ENCODE measurements at places on chromosomes 2 and 18. TPM values are rescaled to one million over a fixed set of nuclear protein-coding genes. Genes with fewer than 3 reads are reported as not detected.

DNA sequence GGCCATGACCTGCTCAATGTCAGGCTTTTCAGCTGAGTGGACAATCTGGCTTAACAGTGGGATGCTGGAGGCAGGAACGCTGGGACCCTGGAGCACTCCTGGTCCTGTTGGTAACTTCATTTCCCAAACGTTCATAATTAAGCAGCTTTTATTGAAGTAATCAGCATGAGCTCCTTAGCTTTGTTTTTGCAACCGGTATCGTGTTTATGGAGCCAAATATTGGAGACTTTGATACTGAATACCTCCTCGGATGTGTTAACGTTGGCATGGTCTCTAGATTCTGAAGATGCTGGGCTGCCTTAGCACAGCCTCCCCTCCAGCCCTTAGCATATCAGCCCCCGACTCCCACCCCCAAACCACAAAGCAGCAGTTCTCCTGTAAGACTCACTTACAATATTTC lies 60.7 kb downstream of the OSR1 start:
- H3K36me3 ChIP-seq: no peaks in the 10 kb centered on the region
- no peak for DNase-seq
- H3K4me3 ChIP-seq: no peak overlapping the region
- H3K4me1 ChIP-seq: peaks cover 8% of the 10 kb centered on the region
- no peaks in the 10 kb centered on the region for H3K27me3 ChIP-seq

- H3K27me3 ChIP-seq: no peaks in the 10 kb centered on the region
- no peak for DNase-seq
- H3K4me1 ChIP-seq: no peaks in the 10 kb centered on the region
- no peaks in the 10 kb centered on the region for H3K36me3 ChIP-seq
- no peak overlapping the region for H3K27ac ChIP-seq
- no peak overlapping the region for H3K4me3 ChIP-seq
These were observed 78.2 kb downstream of the RFTN2 start for GRCh38 chr2:197597166-197597565.

- no peaks in the 10 kb centered on the region for H3K36me3 ChIP-seq
- H3K4me3 ChIP-seq: no peak overlapping the region
- H3K27me3 ChIP-seq: no peaks in the 10 kb centered on the region
- H3K4me1 ChIP-seq: peaks cover 4% of the 10 kb centered on the region
- no peak overlapping the region for H3K27ac ChIP-seq
These were observed 182.2 kb upstream of the ZFP36L2 start for GRCh38 chr2:43408407-43409160.

- DNase-seq: no peak
- peaks cover 4% of the 10 kb centered on the region for H3K4me1 ChIP-seq
- no peaks in the 10 kb centered on the region for H3K27me3 ChIP-seq
- H3K4me3 ChIP-seq: no peak overlapping the region
- no peaks in the 10 kb centered on the region for H3K36me3 ChIP-seq
- H3K27ac ChIP-seq: no peak overlapping the region
These were observed 97.8 kb downstream of the BABAM2 start for GRCh38 chr2:27988306-27988705.

GRCh38 chr2:120220756-120221155 lies 2.4 kb downstream of the TMEM185B start:
- no peak overlapping the region for H3K27ac ChIP-seq
- H3K4me3 ChIP-seq: no peak overlapping the region
- H3K4me1 ChIP-seq: peaks cover 15% of the 10 kb centered on the region
- no peaks in the 10 kb centered on the region for H3K36me3 ChIP-seq
- no peak for DNase-seq

DNA sequence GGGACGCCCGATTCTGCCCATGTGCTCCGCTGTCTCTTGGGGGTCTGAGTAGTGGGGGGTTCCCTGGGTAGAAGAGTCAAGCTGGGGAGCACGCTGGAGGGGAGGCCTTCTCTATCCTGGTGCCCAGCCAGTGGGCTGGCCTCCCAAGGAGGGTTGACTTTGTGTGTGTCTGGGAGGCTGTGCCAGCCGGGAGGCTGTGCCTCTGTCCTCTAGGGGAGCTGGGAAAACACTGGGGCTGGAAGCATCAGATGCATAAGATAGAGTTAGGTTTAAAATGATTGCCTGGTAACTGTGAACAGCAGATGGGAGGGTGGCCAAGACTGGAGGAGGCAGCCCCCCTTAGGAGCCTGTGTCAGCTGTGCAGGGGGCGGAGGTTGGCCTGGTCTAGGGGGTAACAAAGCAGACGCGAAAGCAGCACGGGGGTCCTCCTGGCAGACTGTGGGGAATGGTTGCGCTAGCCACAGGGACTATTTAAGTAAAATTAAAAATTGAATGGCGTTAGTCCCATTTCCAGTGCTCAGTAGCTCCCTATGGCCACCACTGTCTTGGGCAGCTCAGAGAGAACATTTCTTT lies 1.3 kb downstream of the ING5 start:
- H3K27me3 ChIP-seq: no peaks in the 10 kb centered on the region
- no peaks in the 10 kb centered on the region for H3K36me3 ChIP-seq
- H3K4me1 ChIP-seq: peaks cover 13% of the 10 kb centered on the region
- H3K27ac ChIP-seq: peak overlapping the region; percentile 80
- no peak for DNase-seq
- peak overlapping the region; percentile 96 for H3K4me3 ChIP-seq

DNA sequence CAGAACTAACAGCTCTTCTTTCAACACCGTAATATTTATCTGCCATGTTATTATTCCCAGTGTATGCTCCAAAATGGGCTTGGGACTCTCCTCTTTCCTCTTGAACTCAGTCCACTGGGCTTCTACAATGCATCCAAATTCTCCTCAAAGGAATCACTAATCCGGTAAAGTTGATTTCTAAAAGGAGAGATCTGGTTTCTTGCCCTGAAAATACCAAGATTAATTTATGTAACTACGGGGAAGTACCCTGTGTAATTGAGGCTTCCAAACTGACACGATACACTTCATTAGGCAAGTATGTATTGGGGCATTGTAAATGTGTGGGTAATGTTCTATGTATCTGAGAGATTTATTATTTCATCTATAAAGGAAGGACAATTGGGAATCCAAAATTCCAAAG lies 5.7 kb downstream of the NCKAP5 start:
- no peaks in the 10 kb centered on the region for H3K36me3 ChIP-seq
- DNase-seq: no peak
- peaks cover 10% of the 10 kb centered on the region for H3K4me1 ChIP-seq

DNA sequence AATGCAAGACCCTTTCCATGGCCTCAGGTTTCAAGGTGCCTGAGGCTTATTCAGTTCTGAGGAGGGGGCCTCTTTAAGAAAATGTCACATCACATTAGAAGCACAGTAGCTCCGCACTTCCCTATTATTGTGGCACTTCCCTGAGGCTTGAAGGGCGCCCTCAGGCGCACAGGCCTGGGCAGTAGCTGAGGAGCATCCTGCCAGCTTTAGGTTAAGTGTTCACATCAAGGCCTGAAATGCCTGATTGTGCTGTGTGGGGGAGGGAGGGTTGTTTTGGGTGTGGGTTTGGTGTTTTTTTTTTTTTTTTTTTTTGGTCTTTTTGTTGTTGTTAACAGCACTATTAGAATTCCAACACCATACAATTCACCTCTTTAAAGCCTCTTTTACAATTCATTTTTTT lies 107.9 kb downstream of the CABLES1 start:
- H3K27me3 ChIP-seq: no peaks in the 10 kb centered on the region
- no peak for DNase-seq
- peaks cover 9% of the 10 kb centered on the region for H3K4me1 ChIP-seq
- no peaks in the 10 kb centered on the region for H3K36me3 ChIP-seq

DNA sequence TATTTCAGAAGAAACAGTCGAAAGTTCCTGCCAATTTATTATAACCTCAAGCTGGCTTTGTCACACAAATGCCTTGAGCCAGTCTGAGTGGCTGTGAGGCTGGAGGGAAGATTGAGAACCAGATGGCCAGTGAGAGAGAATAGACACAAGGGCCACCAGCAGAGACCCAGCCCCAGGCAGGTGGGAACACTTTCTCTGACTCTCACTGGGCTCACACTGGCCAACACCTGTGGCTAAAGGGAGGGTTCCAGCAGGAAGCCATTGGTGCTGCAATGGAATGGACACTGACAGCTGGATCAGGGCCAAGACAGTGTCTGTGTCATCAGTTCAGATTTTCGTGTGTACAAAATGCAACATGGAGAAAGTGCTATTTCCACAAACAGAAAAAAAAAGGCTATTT lies 29.9 kb downstream of the LOXHD1 start:
- H3K27me3 ChIP-seq: peaks cover 4% of the 10 kb centered on the region
- no peaks in the 10 kb centered on the region for H3K4me1 ChIP-seq

DNA sequence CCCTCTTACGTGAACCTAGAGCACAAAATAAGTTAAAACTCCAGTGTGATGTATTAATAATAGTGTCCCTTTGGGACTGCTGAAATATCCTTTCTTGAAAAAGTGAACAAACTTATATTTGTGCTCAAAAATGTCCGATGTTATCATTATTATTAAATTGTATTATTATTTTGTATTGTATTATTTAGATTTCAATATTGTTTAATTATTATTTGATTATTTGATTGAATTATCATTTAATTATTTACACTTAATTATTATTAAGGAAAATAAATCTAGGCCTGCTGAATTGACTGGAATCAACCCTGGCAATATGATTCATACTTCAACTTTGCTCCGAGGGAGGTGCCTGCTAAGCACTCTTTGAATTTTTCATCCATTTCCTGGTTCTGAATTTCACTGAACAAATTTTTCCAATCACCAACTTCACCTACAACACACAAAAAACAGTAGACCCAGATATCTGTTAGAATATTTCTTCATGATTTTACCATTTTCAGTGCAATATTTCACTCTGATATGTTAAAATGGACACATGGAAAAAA lies 10.9 kb upstream of the EIF2AK2 start:
- peak overlapping the region; percentile 28 for H3K27ac ChIP-seq
- no peaks in the 10 kb centered on the region for H3K36me3 ChIP-seq
- H3K4me3 ChIP-seq: no peak overlapping the region
- no peaks in the 10 kb centered on the region for H3K4me1 ChIP-seq
- H3K27me3 ChIP-seq: no peaks in the 10 kb centered on the region
- no peak for DNase-seq

DNA sequence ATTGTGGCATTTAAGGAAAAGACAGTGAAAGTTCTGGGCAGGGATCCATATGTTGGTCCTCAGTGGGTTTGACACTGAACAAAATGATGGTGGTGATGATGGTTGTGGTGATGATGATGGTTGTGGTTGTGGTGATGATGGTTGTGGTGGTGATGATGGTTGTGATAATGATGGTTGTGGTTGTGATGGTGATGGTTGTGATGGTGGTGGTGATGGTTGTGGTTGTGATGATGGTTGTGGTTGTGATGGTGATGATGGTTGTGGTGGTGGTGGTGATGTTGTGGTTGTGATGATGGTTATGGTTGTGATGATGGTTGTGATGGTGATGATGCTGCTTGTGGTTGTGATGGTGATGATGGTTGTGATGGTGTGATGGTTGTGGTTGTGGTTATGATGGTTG lies 308.7 kb downstream of the AGAP1 start:
- no peak overlapping the region for H3K27ac ChIP-seq
- no peak overlapping the region for H3K4me3 ChIP-seq
- H3K4me1 ChIP-seq: no peaks in the 10 kb centered on the region
- DNase-seq: no peak
- no peaks in the 10 kb centered on the region for H3K36me3 ChIP-seq

- no peak overlapping the region for H3K27ac ChIP-seq
- H3K4me1 ChIP-seq: peaks cover 6% of the 10 kb centered on the region
- no peak overlapping the region for H3K4me3 ChIP-seq
- DNase-seq: no peak
- H3K27me3 ChIP-seq: no peaks in the 10 kb centered on the region
- no peaks in the 10 kb centered on the region for H3K36me3 ChIP-seq
These were observed 24.3 kb upstream of the COPS8 start for GRCh38 chr2:237061356-237061755.

GRCh38 chr2:11177871-11178690 lies 22.8 kb downstream of the SLC66A3 start:
- H3K27me3 ChIP-seq: no peaks in the 10 kb centered on the region
- H3K36me3 ChIP-seq: no peaks in the 10 kb centered on the region
- H3K4me3 ChIP-seq: no peak overlapping the region
- H3K4me1 ChIP-seq: no peaks in the 10 kb centered on the region
- no peak overlapping the region for H3K27ac ChIP-seq

- H3K4me1 ChIP-seq: peaks cover 6% of the 10 kb centered on the region
- H3K27ac ChIP-seq: no peak overlapping the region
- no peak overlapping the region for H3K4me3 ChIP-seq
- no peaks in the 10 kb centered on the region for H3K36me3 ChIP-seq
These were observed 387.3 kb downstream of the CLIP4 start for GRCh38 chr2:29502460-29502911.

DNA sequence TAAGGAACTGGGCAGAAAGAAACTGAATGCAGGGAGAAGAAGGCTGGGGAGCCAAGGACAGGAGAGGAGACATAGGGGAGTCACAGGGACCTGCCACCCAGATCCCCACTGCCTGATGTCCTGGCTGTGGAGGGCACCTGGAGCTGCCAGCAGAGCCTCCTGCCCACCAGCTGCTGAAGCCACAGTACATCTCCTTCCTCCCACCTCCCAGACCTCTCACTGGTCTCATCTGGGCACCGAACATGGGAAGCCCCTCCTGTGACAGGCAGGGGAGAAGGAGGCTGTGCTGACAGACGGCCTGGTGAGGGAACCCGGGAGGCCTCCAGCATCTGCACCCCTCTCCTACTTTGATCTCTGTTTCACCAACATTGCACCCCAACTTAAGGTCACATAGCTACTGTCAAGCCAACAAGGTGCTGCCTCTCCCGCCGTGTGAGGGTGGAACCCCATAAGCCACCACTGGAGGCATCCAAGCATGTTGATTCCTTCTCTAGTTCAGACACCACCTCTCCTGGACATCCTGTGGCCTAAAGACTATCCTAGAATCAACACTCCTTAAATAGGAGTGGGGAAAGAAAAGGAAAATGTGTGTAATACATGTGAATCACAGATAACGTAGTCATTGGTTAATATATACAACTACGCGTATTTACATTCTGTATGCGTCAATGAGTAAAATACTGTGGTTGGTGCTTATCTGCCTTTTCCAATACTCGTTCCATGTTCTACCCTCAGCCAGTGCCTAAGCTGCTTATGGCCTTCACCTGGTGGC lies 3.5 kb upstream of the RNPEPL1 start:
- H3K27me3 ChIP-seq: no peaks in the 10 kb centered on the region
- no peaks in the 10 kb centered on the region for H3K36me3 ChIP-seq
- peak overlapping the region; percentile 100 for H3K27ac ChIP-seq
- H3K4me1 ChIP-seq: peaks cover 41% of the 10 kb centered on the region
- H3K4me3 ChIP-seq: no peak overlapping the region

Gene MAP4K3
- 65.1 TPM for total RNA-seq

Gene WDR12
- 23.2 TPM for total RNA-seq

Gene STARD6
- total RNA-seq: not detected

Gene HNMT
- 39.7 TPM for total RNA-seq

Gene C2orf72
- total RNA-seq: 112 TPM

Gene GNLY
- not detected for total RNA-seq

Gene CRYBA2
- total RNA-seq: 0.90 TPM

Gene SMCHD1
- total RNA-seq: 63.9 TPM
